Left hindlimb (tissue), 1 donor: ENCODE measurements at places on chromosomes 16 and 17.

- DNase-seq = no peak
These were observed 3.2 kb downstream of the DNAAF8 start for GRCh38 chr16:4737545-4737944.

GRCh38 chr17:75571197-75571884, 16.3 kb upstream of the MYO15B start:
- no peak for DNase-seq

DNA sequence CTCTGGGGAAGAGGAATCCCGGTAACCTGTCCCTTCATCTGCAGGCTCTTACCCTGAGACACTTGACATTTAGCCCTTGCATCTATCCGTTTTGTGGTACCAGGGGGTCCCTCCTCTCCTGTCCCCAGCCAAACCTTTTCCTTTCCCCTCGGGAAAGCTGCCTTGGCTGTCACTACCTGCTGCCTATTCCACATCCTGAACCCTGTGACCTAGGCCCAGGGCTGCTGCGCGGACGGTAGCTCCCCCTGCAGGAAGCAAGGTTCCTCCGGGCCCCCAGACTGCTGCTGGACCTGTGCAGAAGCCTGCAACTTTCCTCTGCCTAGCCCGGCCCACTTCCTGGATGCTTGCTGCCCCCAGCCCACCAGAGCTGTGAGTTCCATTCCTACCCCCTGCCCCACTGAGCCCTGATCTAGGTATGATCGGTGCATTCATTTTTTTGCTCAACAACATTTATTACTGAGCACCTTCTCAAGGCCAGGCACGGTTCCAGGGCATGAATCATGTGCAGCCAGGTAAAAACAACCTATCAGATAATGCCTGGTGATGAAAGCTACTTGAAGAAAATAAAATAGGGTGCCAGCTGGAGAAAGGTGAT, 10.5 kb upstream of the ALDOA start:
- no peak for DNase-seq

DNA sequence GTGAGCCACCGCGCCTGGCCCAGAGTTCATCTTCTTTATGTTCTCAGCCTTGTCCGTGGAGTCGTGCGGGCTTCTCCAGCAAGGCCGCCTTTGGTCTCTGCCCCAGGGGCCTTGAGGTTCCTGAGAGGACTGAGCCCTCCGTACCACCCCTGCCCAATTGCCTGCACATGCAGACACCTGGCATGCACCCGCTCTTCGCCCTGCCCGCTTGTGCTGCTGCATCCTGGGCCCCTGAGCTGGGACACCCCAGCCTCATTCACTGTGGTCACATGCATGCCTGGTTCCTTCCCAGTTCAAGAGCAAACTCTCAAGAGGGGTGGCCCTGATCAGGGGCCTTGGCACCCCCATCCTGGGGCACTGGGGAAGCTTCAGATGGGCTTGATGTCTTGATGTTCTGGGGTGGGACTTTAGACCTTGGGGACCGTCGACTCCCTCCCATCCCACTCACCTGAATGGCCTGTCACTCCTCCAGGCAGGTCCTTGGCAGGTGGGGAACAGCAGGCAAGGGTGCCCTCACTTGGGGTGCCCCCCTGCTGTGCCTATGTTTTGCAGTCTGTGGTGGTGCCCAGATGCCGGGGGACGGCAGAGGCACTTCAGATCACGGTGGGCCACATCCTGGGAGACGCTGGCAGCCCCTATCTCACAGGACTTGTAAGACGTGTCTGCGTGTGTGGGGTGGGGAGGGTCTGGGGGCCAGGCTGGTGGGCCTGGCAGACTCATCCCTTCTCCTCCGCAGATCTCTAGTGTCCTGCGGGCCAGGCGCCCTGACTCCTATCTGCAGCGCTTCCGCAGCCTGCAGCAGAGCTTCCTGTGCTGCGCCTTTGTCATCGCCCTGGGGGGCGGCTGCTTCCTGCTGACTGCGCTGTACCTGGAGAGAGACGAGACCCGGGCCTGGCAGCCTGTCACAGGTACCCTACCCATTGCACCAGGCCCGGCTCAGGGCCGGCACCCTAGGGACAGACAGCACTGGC, 12.7 kb upstream of the SPNS2 start:
- peak; percentile 25 for DNase-seq

- no peak for DNase-seq
These were observed 178.2 kb downstream of the CHD9 start for GRCh38 chr16:53232826-53233529.
